Activated gamma-delta T cell (primary cell): ENCODE measurements at places on chromosomes 6 and 20.

GRCh38 chr20:17339000-17339399 lies 112.2 kb downstream of the PCSK2 start:
- DNase-seq = no peak

DNA sequence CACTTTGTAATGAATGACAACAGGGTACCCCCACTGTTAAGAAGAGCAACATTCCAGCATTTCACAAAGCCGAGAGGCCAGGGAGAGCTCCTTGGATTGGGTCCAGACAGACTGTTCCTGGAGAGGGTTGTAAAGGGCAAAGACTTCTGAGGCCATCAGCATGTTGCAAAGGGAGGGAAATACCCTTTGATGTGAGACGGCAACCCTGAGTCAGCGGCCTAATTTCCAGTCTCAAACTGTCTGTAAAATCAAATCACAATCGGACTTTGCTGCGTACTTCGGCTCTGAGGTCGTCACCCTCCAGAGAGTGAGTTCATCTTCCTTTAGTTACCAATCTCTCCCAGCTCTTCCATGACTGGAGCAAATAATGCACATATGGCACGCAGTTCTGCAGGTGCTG lies 101.0 kb upstream of the DTNBP1 start:
- no peak for DNase-seq

DNA sequence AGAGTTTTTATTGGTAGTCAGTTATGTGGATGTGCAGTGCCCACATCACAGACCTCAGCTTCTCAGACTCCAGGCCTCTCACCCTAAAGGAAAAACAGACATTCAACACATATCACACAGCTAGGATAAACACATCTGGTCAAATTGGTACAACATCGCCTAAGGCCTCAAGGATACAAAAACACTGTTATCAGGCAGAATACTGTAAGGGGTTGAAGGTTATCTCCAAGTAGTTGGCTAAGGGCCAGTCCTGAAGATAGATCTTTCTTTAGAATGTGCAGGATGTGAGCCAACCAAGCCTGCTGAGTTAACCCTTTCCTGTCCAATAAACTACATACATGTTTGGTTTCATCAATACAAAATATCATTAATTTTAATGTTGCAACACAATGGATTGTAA lies 308.4 kb upstream of the GJE1 start:
- DNase-seq = no peak

DNA sequence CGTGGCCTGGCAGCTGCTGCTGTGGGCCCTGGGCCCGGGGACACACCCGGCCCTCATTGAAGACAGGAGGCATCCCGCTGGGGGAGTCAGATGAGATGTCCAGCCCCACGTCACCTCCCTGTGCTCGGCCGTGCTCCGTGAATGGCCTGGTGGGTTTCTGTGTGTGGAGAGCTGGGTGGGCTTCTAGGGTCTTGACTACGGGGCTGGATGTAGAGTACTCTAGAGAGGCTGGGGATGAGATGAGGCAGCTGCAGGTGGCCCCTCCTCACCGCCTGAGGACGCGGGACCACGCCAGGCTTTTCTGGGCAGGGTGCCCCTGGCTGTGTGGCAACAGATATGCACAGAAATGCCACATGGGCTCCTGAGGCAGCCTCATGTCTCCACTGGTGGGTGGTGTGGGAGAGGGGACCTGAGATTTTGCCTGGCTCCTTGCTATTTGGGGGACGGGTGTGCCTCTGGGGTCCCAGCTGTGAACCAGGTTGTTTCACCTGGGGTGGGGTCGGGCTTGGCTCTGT lies 8.4 kb upstream of the BHLHE23 start:
- DNase-seq = no peak

DNA sequence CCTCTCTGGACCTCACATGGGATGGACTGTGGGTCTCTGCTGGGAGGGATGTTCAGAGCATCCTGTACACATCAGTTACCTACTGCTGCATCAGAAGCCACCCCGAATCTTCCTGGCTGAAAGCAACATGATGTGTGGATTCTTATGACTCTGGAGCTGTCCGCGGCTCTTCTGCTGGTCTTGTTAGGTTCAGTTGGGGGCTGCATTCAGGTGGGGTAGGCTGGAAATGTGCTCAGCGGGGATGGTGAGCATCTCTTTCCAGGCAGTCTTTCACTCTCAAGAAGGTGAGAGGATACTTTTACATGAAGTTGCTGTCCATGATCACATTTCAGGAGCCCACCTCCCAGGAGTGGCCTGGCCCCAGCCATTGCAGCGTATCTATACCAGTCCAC lies 5.2 kb upstream of the CST5 start:
- DNase-seq = no peak

GRCh38 chr6:5850848-5851255 lies 155.9 kb downstream of the NRN1 start:
- no peak for DNase-seq

DNA sequence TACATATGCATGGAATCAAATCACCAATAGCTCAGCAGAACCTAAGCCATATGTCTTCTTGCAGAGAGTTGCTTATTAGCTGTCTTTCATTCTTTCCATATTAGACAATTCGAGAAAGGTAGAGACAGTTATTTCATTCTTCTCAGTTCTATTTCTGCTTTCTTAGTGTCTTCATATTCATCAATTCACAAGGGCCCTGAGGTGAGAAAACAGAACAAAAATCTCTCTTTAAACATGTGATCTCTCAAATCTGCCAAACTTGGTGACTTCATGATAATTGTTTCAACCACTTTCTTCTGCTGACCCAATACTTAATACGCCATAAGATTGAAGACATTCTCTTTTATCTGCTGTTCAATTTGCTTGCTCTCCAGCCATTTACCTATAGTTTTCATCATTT lies 229.7 kb upstream of the MARCKS start:
- no peak for DNase-seq

GRCh38 chr20:21920211-21920610 lies 214.7 kb downstream of the PAX1 start:
- DNase-seq = no peak

DNA sequence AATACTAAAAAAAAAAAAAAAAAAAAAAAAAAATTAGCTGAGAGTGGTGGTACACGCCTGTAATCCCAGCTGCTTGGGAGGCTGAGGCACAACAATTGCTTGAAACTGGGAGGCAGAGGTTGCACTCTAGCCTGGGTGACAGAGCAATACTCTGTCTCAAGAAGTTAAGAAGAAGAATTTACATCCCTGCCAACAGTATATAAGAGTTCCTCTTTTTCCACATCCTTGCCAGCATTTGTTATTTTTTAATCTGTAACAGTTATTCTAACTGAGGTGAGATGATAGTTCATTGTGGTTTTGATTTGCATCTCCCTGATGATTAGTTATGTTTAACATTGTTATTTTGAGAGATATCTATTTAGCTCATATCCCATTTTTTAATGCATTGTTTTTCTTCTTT lies 20.3 kb upstream of the DYNLRB1 start:
- no peak for DNase-seq

GRCh38 chr20:53216478-53216855 lies 244.3 kb downstream of the TSHZ2 start:
- no peak for DNase-seq

DNA sequence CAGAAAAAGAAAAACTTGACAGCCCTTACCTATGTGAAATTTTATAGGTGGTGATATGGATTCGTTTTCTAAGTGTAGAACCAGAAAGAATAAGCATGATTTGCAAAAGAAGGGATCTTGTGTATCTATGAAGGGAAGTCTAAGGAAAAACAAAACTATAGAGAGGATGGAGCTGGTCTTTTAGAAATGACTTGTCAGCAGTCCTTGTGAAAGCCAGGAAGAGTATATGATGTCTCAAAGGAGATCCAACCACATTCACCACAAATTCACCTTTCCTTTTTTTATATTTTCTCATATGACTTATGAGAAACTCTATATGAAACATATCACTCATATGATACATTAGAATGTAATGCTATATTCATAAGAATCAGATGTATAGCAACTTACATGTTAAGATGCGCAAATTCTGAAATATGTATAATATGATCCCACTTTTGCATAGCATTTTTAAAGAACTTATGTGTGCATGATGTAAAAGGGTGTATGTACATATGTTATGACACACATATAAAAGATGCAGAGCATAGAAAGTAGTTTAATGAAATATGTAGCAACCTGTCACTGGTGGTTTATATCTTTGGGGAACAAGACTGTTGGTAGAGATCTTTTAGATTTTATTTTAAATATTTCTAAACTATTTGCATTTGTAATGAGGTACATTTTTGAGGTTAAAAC lies 91.9 kb upstream of the NUP153 start:
- no peak for DNase-seq

GRCh38 chr6:4956625-4957024 lies 47.2 kb downstream of the RPP40 start:
- DNase-seq = no peak

GRCh38 chr20:2108498-2108897 lies 6.9 kb downstream of the STK35 start:
- no peak for DNase-seq

- DNase-seq = no peak
These were observed 10.2 kb downstream of the HDAC2 start for GRCh38 chr6:113960795-113961194.

- DNase-seq = no peak
These were observed 119.4 kb downstream of the TBX18 start for GRCh38 chr6:84645000-84645399.

DNA sequence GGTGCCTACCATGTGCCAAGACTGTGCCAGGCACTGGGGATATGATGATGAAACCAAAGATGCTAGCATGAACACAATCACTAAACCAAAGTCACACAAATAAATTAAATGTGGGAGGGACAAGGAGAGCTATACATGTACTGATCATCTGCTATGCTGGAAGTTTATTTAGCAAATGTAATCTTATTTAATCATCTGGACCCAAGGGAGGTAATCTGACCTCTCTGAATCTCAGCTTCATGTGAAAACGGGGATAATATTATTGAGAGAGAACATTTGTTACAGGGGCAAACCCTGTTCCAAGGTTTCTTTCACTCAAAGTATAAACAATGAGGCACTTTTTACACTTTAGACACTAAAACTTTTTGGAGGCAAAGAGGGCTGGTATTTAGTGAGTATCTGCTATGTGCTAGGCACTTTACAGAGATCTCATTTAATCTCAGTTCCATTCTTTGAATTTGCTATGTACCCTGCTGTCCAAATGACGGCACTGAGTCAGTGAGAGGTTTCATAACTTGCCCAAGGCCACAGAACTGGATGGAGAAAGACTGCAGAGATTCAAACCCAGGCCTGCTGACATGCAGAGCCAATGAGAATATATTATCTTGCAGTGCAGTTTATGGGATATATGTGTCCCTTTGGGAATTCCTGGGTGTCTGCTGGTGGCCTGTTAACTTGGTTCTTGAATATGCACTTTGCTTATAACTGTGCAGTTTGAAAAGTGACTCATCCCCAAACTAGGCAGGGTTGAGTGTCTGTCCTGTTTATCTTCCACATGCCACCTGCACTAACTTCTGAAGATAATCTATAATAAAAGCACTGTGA lies 3.3 kb upstream of the ASXL1 start:
- DNase-seq = no peak

GRCh38 chr20:46767127-46767761 lies 57.8 kb downstream of the SLC2A10 start:
- no peak for DNase-seq

DNA sequence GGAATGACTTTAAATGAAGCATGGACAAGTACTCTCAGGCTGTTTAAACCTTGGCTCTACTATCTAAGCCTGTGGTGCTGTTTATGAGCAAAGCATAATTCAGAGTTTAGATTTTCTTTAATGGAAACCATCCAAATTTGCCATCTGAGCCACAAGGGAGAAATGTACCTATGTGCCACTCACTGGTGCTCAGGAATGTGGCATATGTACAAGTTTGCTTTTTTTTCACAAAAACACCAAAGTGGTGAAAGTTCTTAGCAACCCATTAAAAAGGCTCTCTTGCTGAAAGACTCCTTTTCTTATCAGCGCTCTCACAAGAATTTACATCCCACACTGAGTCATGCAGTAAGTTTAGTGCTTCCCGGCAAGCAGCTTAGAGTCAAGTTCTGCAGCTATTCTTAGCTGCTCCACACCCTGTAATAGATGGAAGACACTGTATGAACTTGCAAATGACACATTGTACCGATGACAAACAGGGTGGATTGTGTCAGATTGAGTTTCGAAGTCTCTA lies 57.3 kb upstream of the MLIP start:
- DNase-seq = no peak

DNA sequence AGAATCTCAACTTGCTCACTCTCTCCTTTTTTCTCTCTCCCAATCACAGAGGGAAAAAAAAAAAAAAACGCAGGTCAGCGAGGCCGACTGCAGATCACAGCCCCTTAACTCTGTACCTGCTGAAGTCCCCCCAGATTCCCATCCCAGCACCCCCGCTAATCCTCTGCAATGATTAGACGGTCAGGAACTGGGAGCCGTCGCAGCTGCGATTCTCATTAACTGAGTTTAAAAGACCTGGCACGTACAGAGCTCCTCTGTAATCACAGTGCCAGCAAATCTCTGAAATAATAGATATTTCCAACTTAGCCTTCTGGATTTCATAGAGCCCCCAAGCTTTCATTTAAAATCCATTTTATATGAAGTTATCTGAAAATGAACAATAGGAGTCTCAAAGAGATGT lies 84.4 kb downstream of the ANKRD60 start:
- DNase-seq = no peak

DNA sequence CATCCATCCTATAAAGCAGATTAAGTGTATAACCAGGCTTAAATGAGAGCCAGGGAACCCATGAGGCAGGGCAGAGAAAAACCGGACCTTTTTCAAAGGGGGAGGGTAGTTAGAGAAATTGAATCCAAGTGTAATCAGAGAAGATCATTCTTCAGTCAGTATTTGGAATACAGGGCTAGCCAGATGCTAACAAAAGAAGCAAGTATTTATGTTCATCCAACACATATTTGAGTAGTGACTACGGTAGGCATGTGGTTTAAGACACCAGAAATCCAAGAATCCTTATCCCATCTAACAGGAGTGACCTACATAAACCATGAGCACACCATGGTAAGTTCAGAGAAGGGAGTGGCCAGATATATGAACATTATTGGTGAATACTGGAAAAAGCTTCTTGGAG lies 46.8 kb upstream of the FAM83C start:
- no peak for DNase-seq

DNA sequence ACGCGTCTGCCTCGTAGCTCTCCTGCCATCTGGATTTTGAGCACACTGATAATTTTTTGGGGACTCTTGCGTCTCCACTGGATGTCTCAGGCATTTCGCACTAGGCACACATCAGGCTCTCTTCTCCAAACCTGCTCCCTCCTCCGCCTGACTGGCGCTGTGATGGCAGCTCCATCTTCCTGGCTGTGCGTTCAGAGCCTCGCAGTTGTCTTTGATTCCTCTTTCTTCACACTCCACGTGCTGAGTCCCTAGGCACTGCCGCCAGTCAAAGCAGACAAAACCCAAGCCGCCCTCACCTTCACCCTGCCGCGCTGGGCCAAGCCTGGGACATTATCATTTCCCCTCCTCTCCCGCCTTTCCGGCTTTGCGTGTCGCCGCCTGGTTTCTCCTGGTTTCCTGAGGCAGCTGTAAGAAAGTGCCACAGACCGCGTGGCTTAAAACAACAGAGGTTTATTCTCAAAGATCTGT lies 778 bp downstream of the PSMG4 start:
- no peak for DNase-seq

- DNase-seq = no peak
These were observed 44.4 kb downstream of the RSPO3 start for GRCh38 chr6:127162836-127163235.

GRCh38 chr20:1123666-1124065 lies 5.3 kb downstream of the PSMF1 start:
- DNase-seq = no peak

- no peak for DNase-seq
These were observed 44.8 kb upstream of the TGM2 start for GRCh38 chr20:38209736-38210405.
